ENCODE measurements at places on chromosomes 4 and X. TPM values are rescaled to one million over a fixed set of nuclear protein-coding genes. Genes with fewer than 3 reads are reported as not detected.

DNA sequence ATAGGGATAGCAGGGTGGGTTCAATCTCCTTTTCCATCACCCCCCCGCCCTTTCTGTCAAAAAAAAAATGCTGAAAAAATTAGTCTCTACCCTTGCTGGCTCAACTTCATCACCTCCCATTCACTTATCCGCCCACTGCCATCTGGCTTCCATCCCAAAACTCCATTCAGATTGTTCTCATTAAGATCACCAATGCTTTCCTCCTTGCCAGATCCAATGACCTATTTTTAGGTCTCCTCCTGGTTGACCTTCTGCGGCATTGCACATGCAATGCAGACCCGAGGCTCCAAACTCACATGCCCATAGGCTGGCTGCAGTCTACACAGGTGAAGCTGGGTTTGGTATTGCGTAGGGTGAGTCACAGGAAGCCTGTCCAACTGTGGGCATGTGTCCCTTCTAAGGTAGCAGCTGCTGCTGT, 21.1 kb upstream of the STIM2 start:
- no peaks in the 10 kb centered on the region for H3K27me3 ChIP-seq
- no peak overlapping the region for H3K27ac ChIP-seq
- no peak for DNase-seq
- H3K4me3 ChIP-seq: no peak overlapping the region
- peaks cover 3% of the 10 kb centered on the region for H3K4me1 ChIP-seq

- no peaks in the 10 kb centered on the region for H3K4me1 ChIP-seq
- no peak overlapping the region for H3K27ac ChIP-seq
Observed at GRCh38 chr4:60962286-60962685, 237.8 kb upstream of the ADGRL3 start.

DNA sequence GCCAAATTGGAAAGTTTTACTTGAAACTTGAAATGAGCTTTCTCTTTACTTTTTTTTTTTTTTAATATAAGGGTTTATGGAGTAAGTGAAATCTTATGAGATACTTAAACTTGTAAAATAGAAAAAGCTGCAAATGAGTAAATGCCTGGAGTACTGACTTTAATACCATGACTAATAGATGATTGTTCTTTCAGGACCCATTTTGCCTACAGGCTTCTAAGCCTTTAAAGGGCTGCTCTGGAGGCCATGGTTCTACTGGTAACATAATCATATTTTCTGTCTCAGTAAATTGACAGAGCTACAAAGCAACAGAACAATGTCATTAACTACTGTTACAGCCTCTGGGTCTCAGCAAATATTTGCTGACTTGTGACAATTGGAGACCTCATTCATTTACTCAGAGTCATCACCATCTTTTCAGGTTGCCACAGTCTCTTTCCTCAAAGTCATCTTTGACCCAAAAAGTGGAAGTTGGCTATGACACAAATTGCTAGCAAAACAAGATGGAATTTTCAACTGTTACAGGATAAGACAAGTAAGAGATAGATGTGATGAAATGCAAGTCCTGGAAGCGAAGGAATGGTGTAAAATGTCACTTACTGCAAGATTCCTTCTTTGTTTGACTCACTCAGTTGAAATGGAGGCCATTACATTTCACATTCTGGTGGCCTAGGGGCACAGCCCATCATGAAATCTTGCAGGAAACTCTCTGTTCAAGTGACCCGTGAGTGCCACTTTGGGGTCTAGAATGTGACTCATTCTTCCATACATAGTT, 132.7 kb downstream of the BTC start:
- peaks cover 100% of the 10 kb centered on the region for H3K4me1 ChIP-seq
- DNase-seq: no peak
- H3K27me3 ChIP-seq: no peaks in the 10 kb centered on the region
- no peak overlapping the region for H3K4me3 ChIP-seq

DNA sequence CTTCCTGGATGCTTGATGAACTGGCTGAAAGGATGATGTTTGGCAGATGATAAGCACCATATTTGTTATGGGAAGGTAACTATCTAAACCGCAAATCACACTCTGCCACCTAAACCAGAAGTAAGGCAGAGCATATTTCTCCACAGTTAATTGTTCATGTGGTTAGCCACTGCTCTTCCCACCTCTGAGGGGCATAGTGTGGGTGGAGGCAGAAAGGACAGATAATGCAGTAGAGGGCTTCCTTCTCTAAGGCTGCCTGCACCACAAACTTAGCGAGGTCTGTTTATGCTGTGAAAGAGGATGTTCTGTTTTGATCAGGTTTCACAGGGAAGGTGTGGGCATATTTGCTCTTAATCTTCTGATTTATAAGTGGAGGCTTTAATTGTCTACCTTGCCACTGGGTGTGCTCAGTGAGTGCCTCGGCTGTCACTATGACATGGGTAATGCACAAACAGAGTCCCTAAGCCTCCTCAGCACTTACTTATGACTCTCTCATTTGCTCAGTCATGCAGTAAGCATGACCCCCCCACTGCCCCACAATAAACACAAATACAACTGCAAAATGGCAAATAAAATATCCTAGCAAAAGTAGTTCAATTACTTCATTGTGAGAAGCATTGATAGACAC, 401.0 kb downstream of the TMA16 start:
- no peak overlapping the region for H3K4me3 ChIP-seq
- H3K36me3 ChIP-seq: no peaks in the 10 kb centered on the region
- H3K27me3 ChIP-seq: no peaks in the 10 kb centered on the region

DNA sequence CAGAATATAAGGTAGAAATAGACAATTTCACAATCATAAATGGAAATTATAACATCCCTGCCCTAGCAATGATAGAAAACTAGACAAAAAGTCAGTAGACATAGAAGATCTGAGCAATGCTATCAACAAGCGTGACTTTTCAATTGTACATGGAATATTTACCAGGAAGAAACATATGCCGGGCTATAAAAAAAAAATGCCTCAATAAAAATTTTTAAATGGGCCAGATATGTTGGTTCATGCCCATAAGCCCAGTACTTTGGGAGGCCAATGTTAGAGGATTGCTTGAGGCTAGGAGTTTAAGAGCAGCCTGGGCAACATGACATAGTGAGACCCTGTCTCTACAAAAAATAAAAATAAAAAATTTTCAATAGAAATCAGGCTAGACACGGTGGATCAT, 5.3 kb upstream of the MTNR1A start:
- no peak overlapping the region for H3K4me3 ChIP-seq
- no peaks in the 10 kb centered on the region for H3K4me1 ChIP-seq
- no peaks in the 10 kb centered on the region for H3K36me3 ChIP-seq
- H3K27ac ChIP-seq: no peak overlapping the region
- H3K27me3 ChIP-seq: no peaks in the 10 kb centered on the region

GRCh38 chr4:152535903-152536544, at the start of gene FBXW7:
Gene FBXW7 (minus strand): TSS chr4:152536092. CDS start chr4:152411803, 124,289 bp downstream.
- H3K4me1 ChIP-seq: peaks cover 14% of the 10 kb centered on the region
- peak; percentile 96 for DNase-seq
- H3K27ac ChIP-seq: peak within 1 kb of the TSS; percentile 80
- H3K27me3 ChIP-seq: no peaks in the 10 kb centered on the region

DNA sequence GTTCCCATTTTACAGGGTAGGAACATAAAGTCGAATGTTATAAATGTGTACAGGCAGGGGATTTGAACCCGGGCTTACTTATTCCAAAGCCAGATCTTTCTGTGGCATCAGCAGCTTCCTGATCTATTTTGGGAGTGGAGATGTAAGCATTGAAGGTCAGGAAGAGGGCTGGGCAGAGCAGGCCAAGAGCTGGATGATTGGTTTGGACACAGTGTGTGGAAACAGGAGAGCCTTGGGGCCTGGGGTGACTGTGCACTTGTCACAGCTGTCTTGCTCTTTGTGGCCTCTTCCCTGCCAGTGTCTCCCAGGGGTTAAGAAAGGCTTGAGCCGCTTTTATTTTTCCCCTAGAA, 127.9 kb upstream of the ENPP6 start:
- DNase-seq: no peak
- H3K4me3 ChIP-seq: no peak overlapping the region
- H3K27me3 ChIP-seq: no peaks in the 10 kb centered on the region
- peaks cover 6% of the 10 kb centered on the region for H3K4me1 ChIP-seq
- no peaks in the 10 kb centered on the region for H3K36me3 ChIP-seq

GRCh38 chr4:8911316-8912088, 39.9 kb upstream of the HMX1 start:
- no peak overlapping the region for H3K27ac ChIP-seq
- no peak overlapping the region for H3K4me3 ChIP-seq
- H3K36me3 ChIP-seq: no peaks in the 10 kb centered on the region
- H3K4me1 ChIP-seq: peaks cover 4% of the 10 kb centered on the region
- H3K27me3 ChIP-seq: no peaks in the 10 kb centered on the region

GRCh38 chrX:19805046-19805690, 82.2 kb downstream of the SH3KBP1 start:
- H3K4me3 ChIP-seq: no peak overlapping the region
- H3K4me1 ChIP-seq: no peaks in the 10 kb centered on the region
- no peak for DNase-seq
- no peak overlapping the region for H3K27ac ChIP-seq

DNA sequence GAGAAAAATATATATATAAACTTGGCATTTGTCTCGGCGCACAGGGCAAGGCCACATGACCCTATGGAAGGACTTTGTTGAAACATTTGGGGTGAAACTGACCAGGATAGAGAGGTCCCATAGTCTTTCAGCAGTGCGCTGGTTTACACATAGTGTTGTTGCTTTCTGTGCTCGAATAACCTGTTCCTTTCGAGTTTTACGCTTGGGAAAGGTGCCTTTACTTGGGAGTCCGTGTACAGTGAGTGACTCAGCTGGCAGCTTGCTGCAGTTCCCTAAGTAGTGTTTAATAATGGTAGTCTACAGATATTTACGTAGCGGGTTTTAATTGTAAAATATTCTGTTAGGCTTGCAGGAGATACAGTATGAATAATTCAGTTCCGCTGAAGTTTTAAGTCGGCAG, 578 bp downstream of the APOOL start:
- H3K27me3 ChIP-seq: no peaks in the 10 kb centered on the region
- H3K4me1 ChIP-seq: 0 out of 2 replicates have a peak, but pooled peaks cover 2% of the 10 kb centered on the region
- H3K36me3 ChIP-seq: no peaks in the 10 kb centered on the region
- DNase-seq: no peak
- 0 out of 2 replicates have a peak overlapping the region, but pooled peaks have one; percentile 26 for H3K27ac ChIP-seq
- H3K4me3 ChIP-seq: peak overlapping the region; percentile 72

GRCh38 chr4:47711646-47712045, 126.2 kb downstream of the CORIN start:
- H3K27me3 ChIP-seq: no peaks in the 10 kb centered on the region
- H3K4me1 ChIP-seq: no peaks in the 10 kb centered on the region
- DNase-seq: no peak
- H3K36me3 ChIP-seq: no peaks in the 10 kb centered on the region
- H3K27ac ChIP-seq: no peak overlapping the region

DNA sequence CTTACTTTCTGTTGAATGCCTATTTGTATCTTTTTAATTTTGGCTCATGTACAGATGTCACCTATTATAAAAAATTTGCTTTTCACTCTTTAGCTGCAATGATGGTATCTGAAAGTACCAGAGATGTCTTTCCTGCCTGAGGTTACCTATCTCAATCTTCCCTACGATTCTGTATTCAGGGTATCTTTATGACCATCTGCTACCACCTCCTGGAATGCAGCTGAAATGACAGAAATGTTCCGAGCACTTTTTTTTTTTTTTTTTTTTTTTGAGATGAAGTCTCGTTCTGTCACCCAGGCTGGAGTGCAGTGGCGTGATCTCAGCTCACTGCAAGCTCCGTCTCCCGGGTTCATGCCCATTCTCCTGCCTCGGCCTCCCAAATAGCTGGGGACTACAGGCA, 136.4 kb downstream of the REPS2 start:
- no peak overlapping the region for H3K27ac ChIP-seq
- no peaks in the 10 kb centered on the region for H3K27me3 ChIP-seq
- DNase-seq: peak; percentile 0
- H3K36me3 ChIP-seq: no peaks in the 10 kb centered on the region

- H3K36me3 ChIP-seq: no peaks in the 10 kb centered on the region
- no peaks in the 10 kb centered on the region for H3K27me3 ChIP-seq
- no peak overlapping the region for H3K27ac ChIP-seq
- no peak overlapping the region for H3K4me3 ChIP-seq
Observed at GRCh38 chr4:188780686-188781085, 641.4 kb downstream of the TRIML1 start.

DNA sequence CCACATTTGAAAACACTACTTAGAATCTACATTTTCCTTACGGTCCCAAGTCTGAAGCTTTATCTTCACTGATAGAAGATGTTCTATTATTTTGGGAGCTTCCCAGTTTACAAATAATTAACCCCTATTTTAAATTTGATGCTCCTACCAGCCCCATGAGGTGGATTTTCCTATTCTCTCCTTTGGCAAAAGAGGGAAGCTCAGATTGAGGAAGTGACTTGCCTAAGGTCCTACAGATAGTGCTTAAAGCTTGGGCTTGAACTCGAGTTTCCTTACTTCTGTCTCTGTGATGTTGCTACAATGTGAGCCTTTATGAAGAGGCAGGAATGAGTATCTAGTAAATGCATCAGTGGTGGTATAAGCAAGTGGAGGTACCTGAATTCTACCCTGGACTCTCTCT, 27.5 kb downstream of the HEPH start:
- H3K36me3 ChIP-seq: no peaks in the 10 kb centered on the region
- no peak overlapping the region for H3K4me3 ChIP-seq
- H3K27ac ChIP-seq: no peak overlapping the region
- no peak for DNase-seq
- H3K27me3 ChIP-seq: no peaks in the 10 kb centered on the region

DNA sequence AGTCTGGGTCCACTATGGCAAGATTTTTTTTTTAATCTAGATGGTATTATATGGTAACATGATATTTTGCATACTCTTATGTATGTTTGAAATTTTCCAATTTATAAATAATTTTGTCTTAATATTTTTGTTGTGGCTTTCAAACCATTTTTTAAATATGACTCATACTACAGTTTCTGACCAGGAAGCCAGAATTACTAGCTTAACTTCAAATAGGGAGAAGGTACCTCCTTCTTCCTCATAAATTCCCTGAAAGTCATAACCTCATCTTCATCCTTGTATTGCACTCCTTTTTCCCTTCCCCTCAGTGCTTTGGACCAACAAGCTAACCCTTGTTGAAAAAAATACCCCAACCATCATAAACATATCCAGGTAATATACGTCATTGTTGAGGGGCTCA, 21.6 kb downstream of the ARAP2 start:
- no peaks in the 10 kb centered on the region for H3K27me3 ChIP-seq
- no peaks in the 10 kb centered on the region for H3K36me3 ChIP-seq
- H3K4me3 ChIP-seq: no peak overlapping the region
- DNase-seq: no peak
- peaks cover 38% of the 10 kb centered on the region for H3K4me1 ChIP-seq
- no peak overlapping the region for H3K27ac ChIP-seq

- DNase-seq: no peak
- no peaks in the 10 kb centered on the region for H3K27me3 ChIP-seq
- H3K4me3 ChIP-seq: no peak overlapping the region
Observed at GRCh38 chr4:28435314-28435713, 1574.7 kb downstream of the STIM2 start.

The GAGE12J gene
- not detected for total RNA-seq

The HSFX2 gene
- total RNA-seq: not detected

The TEX13B gene
- not detected for total RNA-seq

The PDLIM3 gene
- total RNA-seq: 11.5 TPM

The AMOT gene
- total RNA-seq: 7.7 TPM

The CYBB gene
- 0.59 TPM for total RNA-seq

The UGT2B11 gene
- total RNA-seq: not detected

The PF4V1 gene
- total RNA-seq: not detected

Measured in HCT116 (cell line).